Heart left ventricle (tissue), 16 donors: ENCODE measurements at places on chromosomes 3 and 15. TPM values are rescaled to one million over a fixed set of nuclear protein-coding genes. Genes with fewer than 3 reads are reported as not detected.
A peak's percentile ranks its signal among the peaks of the same experiment; 100 is the strongest.

GRCh38 chr3:194058189-194058571 is 77.8 kb upstream of the HES1 start:
- peak overlapping the region; percentile 37 for H3K27ac ChIP-seq
- peak overlapping the region; percentile 52 for H3K4me3 ChIP-seq
- no peaks in the 10 kb centered on the region for H3K36me3 ChIP-seq
- DNase-seq, result peak; percentile 71

DNA sequence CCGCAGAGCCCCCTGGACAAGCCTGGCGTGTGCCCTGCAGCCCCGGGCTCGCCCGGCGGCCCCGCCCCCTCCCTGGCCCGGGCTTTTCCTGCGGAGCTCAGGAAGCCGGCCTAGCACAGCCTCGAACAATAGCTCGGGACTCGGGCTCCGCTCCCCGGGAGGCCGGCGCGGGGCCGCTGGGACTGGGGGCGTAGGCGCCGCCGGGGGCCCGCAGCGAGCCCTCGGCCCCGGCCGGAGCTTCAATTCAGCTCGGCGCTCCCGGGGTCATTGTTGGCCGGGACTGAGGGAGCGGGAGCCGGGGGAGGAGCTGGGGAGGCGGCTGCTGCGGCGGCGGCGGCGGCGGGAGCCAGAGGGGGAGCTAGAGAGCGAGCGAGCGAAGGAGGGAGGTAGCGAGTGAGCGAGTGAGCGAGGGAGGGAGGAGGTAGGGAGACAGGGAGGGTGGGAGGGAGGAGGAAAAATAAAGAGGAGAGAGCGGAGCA is 41.0 kb upstream of the ROPN1 start:
- no peaks in the 10 kb centered on the region for H3K4me1 ChIP-seq
- H3K27me3 ChIP-seq, result no peaks in the 10 kb centered on the region
- H3K36me3 ChIP-seq, result no peaks in the 10 kb centered on the region
- DNase-seq, result peak; percentile 92
- peak overlapping the region; percentile 92 for H3K4me3 ChIP-seq
- peak overlapping the region; percentile 80 for H3K27ac ChIP-seq

DNA sequence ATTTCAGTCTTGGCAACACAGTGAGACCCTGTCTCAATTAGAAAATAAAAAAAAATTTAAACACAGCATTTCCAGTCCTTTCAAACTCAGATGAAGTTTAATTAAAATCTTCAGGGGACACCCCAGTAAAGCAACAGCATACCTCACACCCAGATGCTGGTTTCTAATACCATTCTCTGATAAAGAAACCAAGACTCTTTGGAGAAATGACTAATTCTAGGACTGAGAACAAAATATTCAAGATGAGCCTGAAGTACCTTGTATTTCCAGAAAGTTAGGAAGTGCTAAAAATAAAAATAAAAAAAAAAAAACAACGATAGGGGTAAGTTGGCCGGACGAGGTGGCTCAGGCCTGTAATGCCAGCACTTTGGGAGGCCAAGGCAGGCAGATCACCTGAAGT is 14.0 kb upstream of the MAP4 start:
- H3K4me3 ChIP-seq, result no peak overlapping the region
- H3K36me3 ChIP-seq, result no peaks in the 10 kb centered on the region
- H3K27me3 ChIP-seq, result no peaks in the 10 kb centered on the region
- DNase-seq, result no peak
- H3K27ac ChIP-seq, result no peak overlapping the region

DNA sequence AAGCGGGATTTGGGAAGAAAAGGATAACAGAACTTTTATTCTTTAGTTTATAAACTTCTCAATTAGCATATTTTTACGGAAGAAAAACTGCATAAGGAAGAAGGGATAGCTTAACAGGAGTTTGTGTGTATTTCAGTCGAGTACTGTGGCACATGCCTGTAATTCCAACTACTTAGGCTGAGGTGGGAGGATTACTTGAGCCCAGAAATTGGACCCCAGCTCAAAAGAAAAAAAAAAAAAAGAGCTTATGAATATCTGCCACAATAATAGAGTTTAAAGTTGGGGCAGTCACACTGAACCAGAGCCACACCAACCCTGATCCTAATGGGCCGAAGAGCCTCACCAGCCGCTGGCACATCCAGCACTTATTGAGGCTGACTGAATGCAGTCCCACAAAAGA is 31.1 kb downstream of the CHAC1 start:
- no peak for DNase-seq
- no peak overlapping the region for H3K4me3 ChIP-seq
- H3K27ac ChIP-seq, result no peak overlapping the region

DNA sequence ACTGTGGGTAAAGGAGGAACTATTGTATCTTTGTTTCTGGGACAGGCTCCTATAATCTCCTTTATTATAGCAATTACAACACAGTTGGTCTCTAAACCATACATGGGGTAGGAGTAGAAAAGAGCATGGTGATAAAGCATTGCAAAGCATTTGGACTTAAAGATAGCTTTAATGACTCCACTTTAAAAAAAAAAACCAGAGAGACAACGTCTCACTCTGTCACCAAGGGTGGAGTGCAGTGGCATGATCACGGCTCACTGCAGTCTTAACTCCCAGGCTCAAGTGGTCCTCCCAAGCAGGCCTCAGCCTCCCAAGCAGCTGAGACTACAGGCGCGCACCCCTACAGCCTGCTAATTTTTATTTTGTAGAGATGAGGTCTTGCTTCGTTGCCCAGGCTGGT is 68.2 kb downstream of the DENND4A start:
- DNase-seq, result no peak
- H3K27me3 ChIP-seq, result no peaks in the 10 kb centered on the region
- no peaks in the 10 kb centered on the region for H3K4me1 ChIP-seq

DNA sequence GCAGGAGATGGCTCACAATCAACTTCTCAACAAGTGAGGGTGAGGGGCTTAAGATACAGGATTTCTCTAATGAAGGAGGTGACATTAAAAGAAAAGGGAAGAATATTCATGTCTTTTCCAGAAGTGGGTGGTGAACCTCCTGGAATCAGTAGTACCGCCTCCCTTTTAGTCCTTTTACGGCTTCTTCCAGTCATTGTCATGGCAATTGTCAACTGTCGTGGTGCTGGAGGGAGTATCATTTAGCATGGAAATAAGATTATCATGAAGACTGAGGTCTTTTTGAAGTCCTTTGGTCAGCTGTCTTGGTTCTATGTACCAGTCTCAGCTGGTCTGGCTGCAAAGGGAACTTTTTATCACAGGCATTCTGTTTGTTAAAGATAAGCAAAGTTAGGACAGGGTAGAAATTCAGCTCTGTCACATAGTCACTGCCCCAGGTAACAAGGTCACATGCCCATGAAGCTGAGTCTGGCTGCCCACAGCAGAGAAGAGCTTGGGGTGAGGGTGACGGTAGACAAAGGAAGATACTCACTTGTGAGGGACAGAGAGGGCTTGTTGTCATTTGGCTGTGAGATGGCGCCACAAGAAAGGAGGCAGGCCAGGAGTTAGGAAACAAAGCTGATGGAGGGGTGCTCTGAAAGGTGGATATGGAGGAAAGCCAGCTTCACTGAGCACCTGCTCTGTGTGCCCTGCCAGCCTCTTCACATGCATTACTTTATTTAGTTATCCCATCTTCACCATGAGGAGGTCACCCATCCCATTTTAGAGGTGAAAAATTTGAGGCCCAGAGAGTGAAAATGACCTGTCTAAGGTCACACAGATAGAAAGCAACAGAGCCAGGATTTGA is 228.2 kb upstream of the TRIM42 start:
- H3K4me1 ChIP-seq, result no peaks in the 10 kb centered on the region
- no peak for DNase-seq
- H3K27ac ChIP-seq, result no peak overlapping the region
- no peaks in the 10 kb centered on the region for H3K36me3 ChIP-seq

- no peaks in the 10 kb centered on the region for H3K36me3 ChIP-seq
- H3K27me3 ChIP-seq, result no peaks in the 10 kb centered on the region
- peak; percentile 46 for DNase-seq
These were observed 68.5 kb downstream of the TMCC1 start for GRCh38 chr3:129824926-129825541.

DNA sequence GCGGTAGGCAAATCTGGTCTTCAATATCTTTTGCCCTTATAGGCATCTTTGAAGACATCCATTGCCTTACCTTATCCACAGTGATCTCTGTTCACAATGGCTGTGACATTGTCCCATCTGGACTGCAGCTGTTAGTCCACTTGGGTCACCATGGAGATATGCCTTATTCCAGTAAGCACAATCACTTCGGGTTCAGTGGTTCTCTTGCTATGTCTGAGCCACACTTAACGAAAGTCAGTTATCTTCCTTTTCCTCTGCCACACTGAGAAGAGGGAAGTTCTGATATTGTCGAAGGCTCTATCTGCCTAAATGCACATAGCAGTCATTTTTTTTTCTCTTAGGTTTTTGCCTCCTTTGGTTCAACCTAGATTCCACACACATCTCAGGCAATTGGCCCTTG is 119.0 kb upstream of the SATB1 start:
- no peaks in the 10 kb centered on the region for H3K27me3 ChIP-seq
- no peak overlapping the region for H3K4me3 ChIP-seq
- no peaks in the 10 kb centered on the region for H3K36me3 ChIP-seq
- no peak for DNase-seq

RPUSD2 gene
- total RNA-seq, result 8.5 TPM

SEMA6D gene
- 10.8 TPM for total RNA-seq

GRCh38 chr3:155352900-155353490 is 59.5 kb upstream of the STRIT1 start:
- DNase-seq, result no peak
- H3K36me3 ChIP-seq, result no peaks in the 10 kb centered on the region
- no peak overlapping the region for H3K4me3 ChIP-seq
- H3K27me3 ChIP-seq, result no peaks in the 10 kb centered on the region
- H3K4me1 ChIP-seq, result no peaks in the 10 kb centered on the region

- no peak overlapping the region for H3K27ac ChIP-seq
- no peaks in the 10 kb centered on the region for H3K36me3 ChIP-seq
- no peak for DNase-seq
- no peaks in the 10 kb centered on the region for H3K27me3 ChIP-seq
These were observed 38.6 kb downstream of the TAFA4 start for GRCh38 chr3:68893600-68894239.

GRCh38 chr3:28504976-28505375 is 156.4 kb upstream of the AZI2 start:
- no peak for DNase-seq
- no peaks in the 10 kb centered on the region for H3K36me3 ChIP-seq
- no peak overlapping the region for H3K27ac ChIP-seq
- H3K4me1 ChIP-seq, result no peaks in the 10 kb centered on the region
- H3K27me3 ChIP-seq, result no peaks in the 10 kb centered on the region
- no peak overlapping the region for H3K4me3 ChIP-seq

- no peaks in the 10 kb centered on the region for H3K4me1 ChIP-seq
- DNase-seq, result no peak
- H3K36me3 ChIP-seq, result no peaks in the 10 kb centered on the region
- peak overlapping the region; percentile 97 for H3K27ac ChIP-seq
These were observed 11.4 kb downstream of the CDIN1 start for GRCh38 chr15:36590838-36591237.

DNA sequence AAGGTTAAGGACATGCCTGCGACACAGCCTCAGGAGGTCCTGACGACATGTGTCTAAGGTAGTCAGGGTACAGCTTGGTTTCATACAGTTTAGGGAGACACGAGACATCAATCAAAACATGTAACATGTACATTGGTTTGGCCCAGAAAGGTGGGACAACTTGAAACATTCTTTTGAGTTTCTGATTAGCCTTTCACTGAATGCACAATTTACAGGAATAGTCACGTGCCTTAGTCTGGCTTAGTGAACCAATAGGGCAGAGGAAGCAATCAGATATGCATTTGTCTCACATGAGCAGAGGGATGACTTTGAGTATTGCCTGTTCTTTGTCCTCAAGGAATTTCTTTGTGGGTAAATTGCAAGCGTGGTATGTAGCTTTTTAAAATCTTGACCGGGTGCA is 24.5 kb upstream of the HDAC11 start:
- no peaks in the 10 kb centered on the region for H3K4me1 ChIP-seq
- DNase-seq, result no peak
- H3K27ac ChIP-seq, result no peak overlapping the region
- no peaks in the 10 kb centered on the region for H3K27me3 ChIP-seq

LIPH gene
- 0.36 TPM for total RNA-seq

UNC45A gene
- 20.9 TPM for total RNA-seq

GRCh38 chr15:43511012-43511885 is 6.2 kb upstream of the MAP1A start:
- no peaks in the 10 kb centered on the region for H3K36me3 ChIP-seq
- peaks cover 43% of the 10 kb centered on the region for H3K4me1 ChIP-seq
- H3K27me3 ChIP-seq, result no peaks in the 10 kb centered on the region
- H3K27ac ChIP-seq, result peak overlapping the region; percentile 37
- H3K4me3 ChIP-seq, result peak overlapping the region; percentile 65

SENP8 gene
- 4.2 TPM for total RNA-seq

DNA sequence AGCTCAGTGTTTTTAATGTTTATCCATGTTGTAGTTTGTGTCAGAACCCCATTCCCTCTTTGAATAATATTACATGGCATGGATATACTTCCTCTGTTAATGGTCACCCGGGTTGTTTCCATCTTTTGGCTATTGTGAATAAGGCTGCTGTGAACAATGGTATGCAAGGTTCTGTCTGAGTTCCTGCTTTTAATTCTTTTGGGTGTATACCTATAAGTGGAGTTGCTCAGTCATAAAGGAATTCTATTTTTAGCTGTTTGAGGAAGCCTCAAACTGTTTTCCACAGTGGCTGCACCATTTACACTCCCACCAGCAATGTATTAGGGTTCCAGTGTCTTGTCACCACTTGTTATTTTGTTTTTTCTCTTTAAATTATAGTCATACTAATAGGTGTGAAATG is 99.6 kb downstream of the SLC25A26 start:
- H3K4me3 ChIP-seq, result no peak overlapping the region
- no peaks in the 10 kb centered on the region for H3K36me3 ChIP-seq
- no peak for DNase-seq
- H3K4me1 ChIP-seq, result no peaks in the 10 kb centered on the region
- no peak overlapping the region for H3K27ac ChIP-seq
- H3K27me3 ChIP-seq, result no peaks in the 10 kb centered on the region

GRCh38 chr3:50189274-50189673 is 2.1 kb upstream of the GNAT1 start:
- peaks cover 14% of the 10 kb centered on the region for H3K36me3 ChIP-seq
- peaks cover 16% of the 10 kb centered on the region for H3K27me3 ChIP-seq

LEKR1 gene
- 1.7 TPM for total RNA-seq

CLRN1 gene
- not detected for total RNA-seq

DNA sequence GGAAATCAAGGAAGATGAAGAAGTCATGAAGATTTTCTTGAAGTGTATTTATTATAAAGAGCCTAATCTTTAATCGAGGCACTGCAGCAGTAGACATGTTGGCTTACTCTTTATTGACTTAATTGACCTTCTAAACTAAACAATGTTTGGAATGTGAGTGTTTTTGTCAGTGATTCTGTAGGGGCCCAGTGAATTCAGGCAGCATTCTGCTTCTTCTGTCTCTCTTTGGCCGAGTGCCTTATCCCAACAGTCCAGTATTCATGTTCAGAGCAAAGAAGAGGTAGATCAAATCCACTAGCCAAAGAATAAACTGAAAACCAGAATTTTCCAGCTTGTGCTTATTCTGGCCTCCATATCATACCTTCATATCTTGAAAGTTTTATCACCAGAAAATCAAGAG is 55.7 kb downstream of the RLBP1 start:
- H3K36me3 ChIP-seq, result no peaks in the 10 kb centered on the region
- peaks cover 38% of the 10 kb centered on the region for H3K4me1 ChIP-seq
- H3K4me3 ChIP-seq, result no peak overlapping the region
- DNase-seq, result no peak
- H3K27ac ChIP-seq, result no peak overlapping the region
- H3K27me3 ChIP-seq, result no peaks in the 10 kb centered on the region

- peak overlapping the region; percentile 36 for H3K27ac ChIP-seq
- H3K4me1 ChIP-seq, result peaks cover 7% of the 10 kb centered on the region
- H3K27me3 ChIP-seq, result no peaks in the 10 kb centered on the region
- H3K36me3 ChIP-seq, result peaks cover 32% of the 10 kb centered on the region
- DNase-seq, result peak; percentile 41
These were observed 9.6 kb downstream of the CLEC3B start for GRCh38 chr3:45035441-45036301.

SPSB4 gene
- total RNA-seq, result 11.1 TPM

KNG1 gene
- total RNA-seq, result not detected

GP5 gene
- total RNA-seq, result not detected
